ENCODE measurements at places on chromosomes 3 and 15.

- no peak for DNase-seq
Measured at GRCh38 chr3:15556512-15556911, 35.0 kb upstream of the COLQ start.

GRCh38 chr15:34993877-34994276, 5.8 kb upstream of the ZNF770 start:
- no peak for DNase-seq

GRCh38 chr3:58332575-58333188, at the start of gene PXK:
Gene PXK, plus strand, starts transcription at chr3:58332892. Its CDS starts 97 bp downstream, at chr3:58332989.
- peak; percentile 70 for DNase-seq

DNA sequence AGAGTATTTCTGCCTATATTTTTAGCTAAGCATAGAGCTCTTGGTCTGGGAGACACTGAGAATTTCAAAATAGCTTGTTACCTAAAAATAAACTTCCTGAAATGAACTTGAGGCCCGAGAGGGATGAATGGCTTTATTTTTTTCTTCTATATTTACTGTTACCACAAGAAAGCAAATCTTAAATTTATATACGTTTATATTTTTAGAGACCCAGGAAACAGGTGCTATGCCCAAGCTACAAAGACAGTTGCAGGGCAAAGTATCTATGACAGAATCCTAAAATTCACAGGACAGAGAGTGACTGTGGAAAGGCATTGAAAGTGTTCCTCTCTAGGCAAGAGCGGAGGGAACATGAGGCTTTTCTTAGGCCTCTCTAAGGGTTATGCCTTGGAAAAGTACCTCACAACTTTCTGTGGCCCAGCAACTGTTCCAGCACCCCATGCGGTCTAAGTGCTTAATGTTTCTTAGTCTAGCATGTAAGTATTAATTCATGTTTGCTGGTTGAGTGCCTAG, 36.5 kb downstream of the TGFBR2 start:
- DNase-seq = no peak

GRCh38 chr15:74817370-74817737, 4.7 kb downstream of the LMAN1L start:
- no peak for DNase-seq

GRCh38 chr3:14789221-14789620, 29.5 kb upstream of the FGD5 start:
- no peak for DNase-seq

- no peak for DNase-seq
Measured at GRCh38 chr3:180804916-180805315, 107.6 kb upstream of the FXR1 start.

DNA sequence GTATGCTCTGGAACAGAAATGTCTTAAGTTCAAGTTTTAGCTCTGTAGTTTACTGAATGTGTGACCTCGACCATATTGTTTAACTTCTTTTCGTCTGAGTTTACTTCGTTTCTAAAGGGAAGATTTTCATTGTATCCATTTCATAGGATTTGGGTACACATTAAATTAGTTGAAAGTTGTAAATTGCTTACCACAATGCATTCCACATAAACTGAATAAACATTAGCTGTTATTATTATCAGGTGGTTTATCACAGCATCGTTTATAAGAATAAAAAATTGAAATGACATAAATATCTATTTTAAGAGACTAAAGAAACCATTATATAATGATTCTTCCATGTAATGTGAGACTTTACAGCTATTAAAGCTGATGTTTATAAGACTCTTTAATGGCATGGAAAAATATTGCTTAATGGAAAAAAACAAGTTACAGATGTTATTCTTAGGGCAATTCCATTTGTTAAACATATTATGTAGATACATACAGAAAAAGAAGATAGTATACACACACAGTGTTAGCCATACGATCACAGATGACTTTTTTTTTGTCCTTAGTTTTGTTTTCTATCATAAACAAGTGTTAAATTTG, 342.3 kb upstream of the SGO1 start:
- DNase-seq = no peak

DNA sequence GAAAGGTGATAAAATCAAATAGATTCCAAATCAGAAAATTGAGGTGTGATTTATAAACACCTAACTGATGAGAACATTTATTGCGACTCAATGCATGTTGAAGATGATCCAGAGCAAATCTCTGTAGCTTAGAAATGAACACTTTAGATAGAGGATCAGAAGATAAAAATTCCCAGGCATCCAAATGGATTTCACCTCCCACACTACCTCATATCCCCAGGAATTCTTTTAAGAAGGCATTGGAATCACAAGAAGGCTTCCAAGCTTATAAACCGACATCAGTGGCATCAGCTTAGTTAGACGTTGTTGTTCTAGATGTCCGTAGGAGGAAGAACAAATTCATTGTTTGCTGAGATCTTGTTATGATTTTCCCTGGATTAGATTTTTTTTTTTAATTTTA, 154.4 kb downstream of the EBLN2 start:
- DNase-seq = no peak

DNA sequence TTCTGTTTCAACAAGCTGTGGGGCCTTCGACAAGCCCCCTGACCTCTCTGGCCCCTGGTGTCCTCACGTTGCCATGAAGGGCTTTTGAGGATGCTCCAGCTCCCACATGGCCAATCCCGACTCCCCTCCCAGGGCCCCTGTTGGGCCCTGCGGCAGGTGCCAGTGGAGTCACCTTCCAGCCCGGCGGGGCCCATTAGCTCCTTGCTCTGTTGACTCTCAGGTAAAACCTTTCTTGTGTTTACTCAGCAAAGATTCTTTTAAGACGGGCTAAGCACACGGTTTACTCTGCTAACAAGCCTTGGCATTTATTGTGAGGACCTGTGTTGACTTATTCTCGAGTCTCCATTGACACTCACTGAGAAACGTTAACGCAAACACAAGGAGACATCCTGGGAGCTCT, 15.0 kb downstream of the RPLP1 start:
- DNase-seq = no peak

DNA sequence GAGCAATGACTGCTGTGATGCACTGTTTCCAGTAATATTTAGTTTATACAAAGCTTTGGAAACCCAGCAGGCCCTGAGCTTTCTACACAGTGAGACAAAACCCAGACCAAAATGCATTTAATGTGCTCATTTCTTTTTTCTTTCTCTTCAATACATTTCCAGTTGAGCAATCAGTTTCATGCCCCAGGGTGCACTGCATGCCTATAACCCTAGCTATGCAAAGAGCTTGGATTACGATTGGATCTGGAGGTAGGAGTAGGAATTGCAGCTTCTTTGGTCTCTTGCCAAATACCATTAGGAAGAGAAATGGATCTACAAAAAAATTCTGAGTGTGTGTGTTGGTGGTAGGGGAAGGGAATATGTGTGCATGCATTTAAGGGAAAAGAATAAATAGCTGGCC, 1001.4 kb downstream of the SQOR start:
- no peak for DNase-seq

DNA sequence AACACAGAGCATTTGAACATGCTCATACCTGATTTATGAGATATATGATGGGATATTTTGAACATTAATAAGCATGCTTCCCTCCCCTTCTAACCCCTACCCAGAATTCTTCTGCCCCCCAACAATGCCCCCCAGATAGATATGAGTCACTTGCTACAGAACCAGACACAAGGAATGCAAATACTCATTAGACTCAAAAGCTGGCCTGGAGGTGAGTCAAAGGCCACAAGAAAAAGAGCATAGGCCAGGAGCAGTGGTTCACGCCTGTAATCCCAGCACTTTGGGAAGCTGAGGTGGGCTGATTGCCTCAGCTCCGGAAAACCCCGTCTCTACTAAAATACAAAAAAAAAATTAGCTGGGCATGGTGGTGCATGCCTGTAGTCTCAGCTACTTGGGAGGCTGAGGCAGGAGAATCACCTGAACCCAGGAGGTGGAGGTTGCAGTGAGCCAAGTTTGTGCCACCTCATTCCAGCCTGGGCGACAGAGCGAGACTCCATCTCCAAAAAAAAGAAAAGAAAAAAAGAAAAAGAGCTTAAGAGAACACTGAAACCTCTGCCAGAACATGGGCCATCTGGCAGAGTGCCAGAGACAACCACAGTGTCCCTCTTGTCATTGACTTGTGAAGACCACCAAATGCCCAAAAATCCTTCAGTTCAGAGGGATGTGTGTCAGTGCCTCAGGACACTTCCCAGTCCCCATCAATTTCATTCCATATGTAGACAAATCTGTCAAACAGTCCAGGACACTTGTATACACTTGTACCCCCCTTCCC, 3.9 kb upstream of the SH3GL3 start:
- DNase-seq = no peak

DNA sequence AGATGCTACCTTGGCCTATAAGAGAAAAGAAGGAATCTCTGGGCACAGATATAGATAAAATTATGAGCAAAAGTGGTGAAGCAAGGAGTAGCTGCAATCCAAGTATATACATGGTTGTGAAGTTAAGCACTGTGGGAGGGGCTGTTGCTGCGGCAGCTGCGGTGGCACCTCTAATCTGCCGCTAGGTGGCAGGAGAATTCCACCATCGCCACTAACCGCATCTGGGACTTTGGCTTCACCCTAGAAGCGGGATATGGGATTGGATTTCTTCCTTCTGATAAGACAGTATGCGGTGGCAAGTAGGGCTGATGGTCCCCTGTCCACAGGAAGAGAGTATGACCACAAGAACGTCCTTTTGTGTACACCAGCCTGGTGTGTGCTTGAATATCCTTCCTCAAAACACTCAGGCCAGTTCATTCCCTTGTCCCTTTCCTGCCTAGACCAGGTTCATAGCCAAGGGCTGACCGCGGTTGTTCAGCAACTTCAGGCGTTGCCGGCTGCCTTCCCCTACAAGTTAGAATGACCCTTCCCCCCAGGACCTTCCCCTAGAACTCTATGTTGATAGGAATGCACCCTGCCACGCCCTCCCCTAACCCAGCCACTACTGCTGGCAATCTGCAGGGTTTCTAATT, 5.1 kb downstream of the MAGEL2 start:
- no peak for DNase-seq

GRCh38 chr15:46129145-46129544, 494.3 kb downstream of the SQOR start:
- no peak for DNase-seq

GRCh38 chr3:52915294-52915693, 17.9 kb upstream of the STIMATE start:
- DNase-seq = no peak

GRCh38 chr3:127534564-127534963, 56.0 kb downstream of the TPRA1 start:
- DNase-seq = no peak

- no peak for DNase-seq
Measured at GRCh38 chr3:47065058-47065457, 85.6 kb downstream of the NBEAL2 start.

DNA sequence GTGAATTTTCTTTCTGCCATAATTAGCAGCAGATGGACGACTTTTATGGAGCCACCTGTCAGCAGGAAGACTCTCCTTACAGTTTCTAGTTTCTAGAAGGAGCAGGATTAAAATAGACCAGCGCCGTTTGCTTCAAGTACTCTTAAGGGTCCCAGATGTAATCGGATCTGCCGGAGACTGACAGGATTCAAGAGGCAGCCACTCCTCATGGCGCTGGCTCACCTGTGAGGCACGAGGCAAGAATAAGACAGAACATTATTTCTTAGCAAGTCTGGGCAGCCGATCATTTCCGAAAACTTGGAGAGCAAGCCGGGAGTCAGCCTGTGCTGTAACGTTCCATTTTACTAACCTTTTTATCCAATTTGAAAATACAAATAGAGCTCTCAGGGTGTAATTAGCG, 410.4 kb upstream of the RORA start:
- no peak for DNase-seq

- no peak for DNase-seq
Measured at GRCh38 chr3:156727519-156728205, 53.3 kb downstream of the TIPARP start.

DNA sequence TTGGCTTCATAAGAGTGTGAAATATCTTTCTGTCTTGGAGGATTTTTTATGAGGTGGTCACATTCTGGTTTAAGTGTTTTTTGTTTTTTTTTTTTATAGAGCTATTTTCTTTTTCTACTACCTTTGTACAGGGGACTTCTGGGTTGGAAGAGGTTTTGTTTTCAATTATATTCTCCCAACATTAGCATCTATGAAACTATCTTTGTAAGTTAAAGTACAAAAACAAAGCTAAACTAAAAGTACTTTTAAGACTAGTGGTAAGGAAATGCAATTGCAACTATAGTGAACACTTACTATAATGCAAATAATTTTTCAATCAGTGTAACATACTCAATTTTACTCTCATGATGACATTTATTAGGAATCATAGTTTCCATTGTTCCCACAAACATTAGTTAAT, 688.2 kb downstream of the SI start:
- DNase-seq = no peak

GRCh38 chr3:74167926-74168325, 446.5 kb downstream of the CNTN3 start:
- DNase-seq = no peak

GRCh38 chr3:76965122-76965725, 74.7 kb upstream of the ROBO2 start:
- no peak for DNase-seq

DNA sequence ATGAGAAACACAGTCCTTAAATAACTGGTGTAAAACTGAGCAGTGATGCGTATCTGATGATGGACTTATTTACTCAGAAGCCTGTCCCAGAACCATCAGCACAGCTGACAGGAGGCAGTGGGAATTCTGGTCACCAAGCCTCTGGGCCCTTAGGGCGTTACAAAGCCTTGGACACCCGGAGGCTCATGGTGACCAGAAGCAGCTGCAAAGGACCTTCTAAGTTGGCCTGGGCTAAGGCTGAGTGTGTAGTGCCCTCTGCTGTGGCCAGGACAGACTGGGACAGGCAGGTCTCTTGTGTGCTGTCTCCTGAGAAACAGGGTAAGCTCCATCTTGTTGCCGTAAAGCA, 168.9 kb downstream of the ATP10A start:
- DNase-seq = no peak

- DNase-seq = no peak
Measured at GRCh38 chr3:149736953-149737205, 15.4 kb downstream of the COMMD2 start.

DNA sequence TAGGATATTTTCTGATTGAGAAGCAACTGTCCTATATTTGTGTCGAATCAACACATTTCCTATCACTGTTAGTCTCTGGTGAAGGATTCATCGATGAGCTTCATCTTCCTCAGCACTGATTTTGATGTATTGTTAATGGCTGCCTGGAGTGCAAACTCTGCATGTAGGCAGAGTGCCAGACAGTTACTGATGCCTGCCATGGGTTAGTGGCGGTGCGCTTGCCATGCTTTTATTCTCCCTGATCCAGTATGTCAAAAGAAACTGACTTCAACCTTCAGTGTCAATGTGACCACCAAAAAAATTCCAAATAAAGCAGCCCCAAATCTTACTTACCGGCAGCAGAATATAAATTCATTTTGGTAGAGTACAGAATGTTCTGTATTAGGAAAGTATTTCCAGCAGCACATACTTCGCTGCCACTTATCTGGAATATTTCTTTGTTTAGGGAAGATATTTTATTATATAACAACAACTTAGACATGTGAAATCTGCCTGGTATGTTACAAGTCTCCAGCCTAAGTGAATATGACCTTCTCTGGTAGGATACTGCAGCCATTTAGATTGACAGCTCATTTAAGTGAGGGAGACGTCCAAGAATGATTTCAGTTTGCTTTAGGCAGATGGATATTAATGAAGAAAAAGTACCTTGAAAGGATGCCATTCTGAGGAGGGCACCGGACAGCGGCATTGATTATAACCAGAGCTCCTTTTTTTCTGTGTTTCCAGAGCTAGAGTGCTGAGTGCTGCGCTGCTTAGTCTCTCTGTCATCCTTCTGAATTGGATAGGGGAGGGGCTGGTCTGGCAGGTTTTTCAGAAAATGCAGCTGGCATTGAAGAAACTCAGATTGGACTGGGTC, 59.9 kb downstream of the ARHGEF26 start:
- DNase-seq = no peak
